ENCODE measurements at places on chromosomes 7 and 10.

DNA sequence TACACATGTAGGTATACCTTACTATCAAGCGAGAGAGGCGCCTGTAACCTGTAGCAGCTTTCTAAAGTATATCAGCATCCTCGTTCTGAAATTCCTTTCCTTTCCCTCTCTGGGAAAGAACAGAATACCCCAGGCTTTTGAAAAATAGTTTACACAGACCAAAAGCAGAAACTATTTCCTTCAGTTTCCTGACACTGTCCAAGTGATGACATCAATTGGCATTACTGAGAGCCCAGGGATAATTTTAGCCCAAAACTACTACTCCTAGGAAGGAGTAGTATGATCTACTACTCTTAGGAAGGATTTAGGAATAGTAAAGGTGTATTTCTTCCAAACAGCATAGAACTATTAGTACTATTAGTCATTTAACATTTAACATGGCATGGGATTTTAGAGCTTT is 6.0 kb downstream of the GNG11 start:
- DNase-seq = peak; percentile 29

DNA sequence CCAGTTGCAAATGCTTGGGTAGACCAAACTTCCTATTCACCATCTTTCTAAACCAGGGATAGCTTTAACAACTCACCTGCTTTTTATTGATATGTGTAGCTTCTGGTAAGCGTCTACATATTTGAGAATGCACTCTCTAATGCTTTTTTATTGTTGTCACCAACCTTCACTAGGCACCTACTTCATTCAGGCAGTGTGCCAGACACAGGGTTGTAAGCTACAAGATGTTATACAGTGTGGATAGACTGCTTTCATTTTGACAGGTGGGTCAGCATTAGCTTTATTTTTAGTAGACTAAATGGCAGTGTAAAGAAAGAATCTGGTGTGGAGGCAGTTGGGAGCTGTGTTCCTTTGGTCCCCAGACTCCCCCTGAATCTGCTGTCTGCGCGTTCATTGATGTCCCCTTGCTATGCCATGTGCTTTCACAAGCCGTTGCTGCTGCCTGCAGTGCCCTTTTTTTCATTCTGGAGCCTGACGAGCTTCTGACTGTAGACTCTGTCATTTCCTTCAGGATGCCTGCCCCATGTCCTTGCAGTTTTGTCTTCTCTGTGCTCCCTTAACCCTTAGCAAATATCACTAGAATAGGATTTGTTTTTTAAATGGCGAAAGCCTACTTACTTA is 32.1 kb downstream of the NRF1 start:
- peak; percentile 27 for DNase-seq

- no peak for DNase-seq
Measured at GRCh38 chr10:129882291-129883010, 81.6 kb downstream of the EBF3 start.

DNA sequence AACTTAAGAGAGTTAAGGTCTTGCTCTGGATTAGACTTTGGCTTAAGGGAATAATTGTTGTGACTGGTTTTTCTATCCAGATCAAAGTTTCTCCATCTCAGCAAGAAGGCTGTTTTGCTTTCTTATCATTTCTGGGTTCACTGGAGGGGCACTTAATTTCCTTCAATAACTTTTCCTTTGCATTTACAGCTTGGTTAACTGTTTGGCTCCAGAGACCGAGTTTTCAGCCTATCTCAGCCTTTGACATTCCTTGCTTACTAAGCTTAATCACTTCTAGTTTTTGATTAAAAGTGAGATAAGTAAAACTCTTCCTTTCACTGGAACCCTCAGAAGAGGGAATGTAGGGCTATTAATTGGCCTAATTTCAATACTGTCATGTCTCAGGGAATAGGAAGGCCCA is 76.4 kb downstream of the LARP4B start:
- no peak for DNase-seq

- no peak for DNase-seq
Measured at GRCh38 chr10:61342858-61343572, 110.2 kb downstream of the TMEM26 start.

DNA sequence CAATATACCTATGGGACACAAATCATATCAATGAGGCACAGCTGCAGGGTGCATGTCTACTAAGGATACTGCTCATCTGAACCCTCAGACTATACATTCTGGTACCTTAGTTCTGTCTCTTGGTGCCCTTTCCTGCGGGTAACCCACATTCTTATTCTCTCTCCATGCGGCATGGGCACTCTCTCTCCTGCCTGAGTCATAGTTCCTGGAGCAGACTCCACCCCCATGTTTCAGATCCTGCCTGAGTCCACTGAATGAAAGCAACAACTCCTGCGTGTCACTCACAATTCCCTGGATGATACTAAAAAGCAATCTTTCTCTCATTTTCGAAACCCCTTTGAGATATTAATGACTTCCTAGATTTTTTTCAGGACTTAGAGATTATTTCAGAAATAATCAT is 653.1 kb upstream of the C7orf33 start:
- DNase-seq = no peak

DNA sequence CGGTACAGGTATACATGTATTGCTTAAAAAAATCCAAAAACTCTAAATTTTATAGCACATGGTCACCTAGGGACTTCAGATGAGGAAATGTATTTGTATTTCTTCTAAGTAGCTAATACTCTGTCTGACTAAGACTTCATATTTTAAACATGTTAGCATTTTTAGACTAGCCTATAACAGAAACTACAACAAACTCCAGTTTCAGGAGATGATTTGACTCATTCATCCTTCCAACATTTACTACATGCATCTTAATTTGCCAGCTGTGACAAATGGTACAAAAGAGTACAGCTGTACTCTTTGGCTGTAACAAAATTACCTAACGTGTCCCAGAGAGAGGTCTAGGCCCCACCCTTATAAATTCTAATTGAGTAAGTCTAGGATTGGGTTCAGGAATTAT is 22.2 kb downstream of the TMEM209 start:
- peak; percentile 3 for DNase-seq

DNA sequence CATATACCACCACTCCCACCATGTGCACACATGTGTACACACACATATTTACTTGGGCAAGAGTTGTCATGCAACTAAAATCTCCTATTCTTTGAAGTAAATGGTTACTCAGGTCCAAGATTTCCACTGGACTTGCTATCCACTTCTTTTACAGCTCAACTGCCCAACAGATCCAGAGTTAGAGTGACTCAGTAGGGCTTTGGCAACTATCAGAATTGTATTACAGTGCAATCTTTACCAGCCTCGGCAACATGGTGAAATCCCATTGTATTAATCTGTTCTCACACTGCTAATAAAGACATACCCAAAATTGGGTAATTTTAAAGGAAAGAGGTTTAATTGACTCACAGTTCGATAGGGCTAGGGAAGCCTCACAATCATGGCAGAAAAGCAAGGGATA is 51.9 kb upstream of the ABLIM1 start:
- peak; percentile 58 for DNase-seq

- no peak for DNase-seq
Measured at GRCh38 chr10:36669615-36670352, 455.6 kb upstream of the ANKRD30A start.

GRCh38 chr7:103119791-103120291 is 29.1 kb downstream of the NAPEPLD start:
- DNase-seq = no peak

- no peak for DNase-seq
Measured at GRCh38 chr10:114084215-114084614, 40.5 kb downstream of the ADRB1 start.

GRCh38 chr10:100306861-100307260 is 20.4 kb upstream of the BLOC1S2 start:
- DNase-seq = no peak

- DNase-seq = no peak
Measured at GRCh38 chr7:155104913-155105312, 34.8 kb downstream of the HTR5A start.

- DNase-seq = peak; percentile 38
Measured at GRCh38 chr10:79101560-79102497, 33.1 kb downstream of the ZMIZ1 start.

- no peak for DNase-seq
Measured at GRCh38 chr7:97021747-97022490, 2.7 kb downstream of the DLX5 start.

DNA sequence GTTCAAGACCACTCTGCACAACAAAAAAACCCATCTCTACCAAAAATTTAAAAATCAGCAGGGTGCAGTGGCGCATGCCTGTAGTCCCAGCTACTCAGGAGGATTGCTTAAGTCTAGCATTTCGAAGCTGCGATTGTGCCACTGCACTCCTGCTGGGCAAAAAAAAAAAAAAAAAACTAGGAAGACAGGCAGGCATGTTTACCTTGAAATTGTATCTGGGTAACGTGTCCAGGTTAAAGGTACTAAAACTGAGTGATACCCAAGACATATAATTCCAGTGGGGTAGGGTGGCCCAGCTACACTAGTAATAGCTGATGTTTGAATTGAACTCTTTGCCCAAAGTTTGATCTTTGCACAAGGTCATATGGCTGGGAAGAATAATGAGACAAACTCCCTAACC is 16.2 kb downstream of the GHITM start:
- DNase-seq = no peak

- DNase-seq = no peak
Measured at GRCh38 chr7:110780712-110781111, 310.2 kb upstream of the LRRN3 start.

GRCh38 chr10:62869958-62870357 is 53.8 kb upstream of the EGR2 start:
- peak; percentile 18 for DNase-seq

GRCh38 chr10:18583575-18584270 is 67.7 kb downstream of the NSUN6 start:
- DNase-seq = peak; percentile 27

- DNase-seq = no peak
Measured at GRCh38 chr7:14424675-14425074, 435.2 kb upstream of the ETV1 start.

DNA sequence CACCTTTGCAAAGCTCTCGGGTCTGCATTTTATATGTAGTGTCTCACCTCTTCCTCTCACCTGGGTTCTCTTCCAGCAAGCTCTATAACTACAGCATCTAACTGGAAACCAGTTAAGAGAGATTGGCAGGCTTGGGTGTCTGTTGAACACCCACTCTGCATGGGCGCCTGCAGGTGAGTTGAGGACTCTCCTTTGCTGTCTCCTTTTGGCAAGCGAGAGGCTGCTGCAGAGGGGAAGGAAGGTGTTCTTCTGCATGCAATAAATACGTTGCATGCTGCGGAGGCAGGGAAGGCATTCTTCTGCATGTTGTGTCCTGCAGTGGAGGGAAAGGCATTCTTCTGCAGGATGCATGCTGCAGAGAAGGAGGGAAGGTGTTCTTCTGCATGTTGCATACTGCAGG is 81.4 kb upstream of the ADAM12 start:
- no peak for DNase-seq

DNA sequence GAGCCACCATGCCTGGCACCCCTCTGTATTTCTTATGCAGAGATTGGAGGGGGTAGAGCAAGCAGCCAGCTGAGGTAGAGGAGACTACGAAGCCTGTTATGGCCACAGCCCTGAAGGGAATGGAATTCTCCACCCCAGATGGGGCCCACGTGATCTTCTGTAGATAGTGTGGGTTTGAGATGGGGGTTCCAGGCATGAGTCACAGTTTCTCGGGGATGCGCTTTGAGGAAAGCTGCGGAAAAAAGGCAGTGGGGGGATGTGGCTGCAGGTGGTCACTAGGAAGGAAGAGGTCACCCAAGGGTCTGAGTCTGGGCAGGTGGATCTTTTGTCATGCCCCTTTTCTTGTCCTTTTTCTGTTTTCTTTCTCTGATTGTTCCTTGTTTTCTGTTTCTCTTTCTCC is 11.5 kb downstream of the FAM131B start:
- DNase-seq = no peak

- DNase-seq = no peak
Measured at GRCh38 chr10:71077796-71078453, 134.4 kb upstream of the UNC5B start.

GRCh38 chr10:29078919-29079318 is 210.0 kb upstream of the LYZL1 start:
- DNase-seq = peak; percentile 16

- no peak for DNase-seq
Measured at GRCh38 chr10:77496941-77497420, 140.6 kb downstream of the KCNMA1 start.

- DNase-seq = no peak
Measured at GRCh38 chr7:28140979-28141378, 39.6 kb downstream of the JAZF1 start.

DNA sequence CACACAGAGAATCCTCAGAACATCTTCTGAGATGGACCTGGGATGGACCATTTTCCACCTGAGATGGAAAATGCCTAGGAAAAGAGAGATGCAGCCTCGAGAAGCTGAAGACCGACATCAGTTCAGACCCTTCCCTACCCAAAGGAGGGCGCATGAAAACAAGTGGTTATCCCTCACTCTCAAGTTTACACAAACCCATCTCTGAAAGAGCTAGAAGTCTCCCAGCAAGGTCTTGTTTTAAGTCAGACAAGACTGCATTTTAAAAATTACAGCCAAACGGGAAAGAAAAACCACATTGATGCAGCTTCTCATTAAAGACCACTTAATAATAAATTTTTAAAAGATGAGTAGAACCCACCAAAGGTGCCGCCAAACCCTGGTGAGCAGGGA is 1.3 kb downstream of the RAPGEF5 start:
- no peak for DNase-seq

- no peak for DNase-seq
Measured at GRCh38 chr7:4681218-4681851, 760 bp upstream of the FOXK1 start.

- DNase-seq = no peak
Measured at GRCh38 chr7:158061884-158062656, 525.6 kb downstream of the PTPRN2 start.

- DNase-seq = no peak
Measured at GRCh38 chr10:114518401-114519305, 114.4 kb upstream of the AFAP1L2 start.

GRCh38 chr7:45692031-45692430 is 117.9 kb downstream of the ADCY1 start:
- no peak for DNase-seq

- no peak for DNase-seq
Measured at GRCh38 chr7:15915686-15916293, 229.3 kb upstream of the MEOX2 start.

GRCh38 chr7:27804139-27804538 is 64.2 kb downstream of the TAX1BP1 start:
- DNase-seq = no peak

DNA sequence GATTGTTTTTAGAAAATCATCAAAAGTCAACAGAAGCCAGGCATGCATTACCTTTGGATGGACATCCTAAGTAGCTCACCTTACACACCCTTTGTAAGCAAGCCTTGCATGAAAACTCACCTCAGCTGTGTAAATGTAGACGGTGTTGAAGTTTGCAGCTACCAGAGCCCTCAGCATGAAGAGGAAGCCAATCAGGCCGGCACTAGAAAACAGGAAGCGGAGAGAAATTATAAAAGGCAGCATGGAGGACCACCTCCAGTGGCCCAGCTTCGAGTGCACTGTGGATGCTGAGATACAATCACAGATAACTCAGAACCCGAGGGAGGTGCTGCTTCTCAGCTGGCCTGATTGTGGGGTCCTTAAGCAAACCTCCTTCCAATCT is 75.3 kb downstream of the SVOPL start:
- no peak for DNase-seq

Measured in cardiac fibroblast (primary cell).